ENCODE measurements at places on chromosomes 12 and 14.

DNA sequence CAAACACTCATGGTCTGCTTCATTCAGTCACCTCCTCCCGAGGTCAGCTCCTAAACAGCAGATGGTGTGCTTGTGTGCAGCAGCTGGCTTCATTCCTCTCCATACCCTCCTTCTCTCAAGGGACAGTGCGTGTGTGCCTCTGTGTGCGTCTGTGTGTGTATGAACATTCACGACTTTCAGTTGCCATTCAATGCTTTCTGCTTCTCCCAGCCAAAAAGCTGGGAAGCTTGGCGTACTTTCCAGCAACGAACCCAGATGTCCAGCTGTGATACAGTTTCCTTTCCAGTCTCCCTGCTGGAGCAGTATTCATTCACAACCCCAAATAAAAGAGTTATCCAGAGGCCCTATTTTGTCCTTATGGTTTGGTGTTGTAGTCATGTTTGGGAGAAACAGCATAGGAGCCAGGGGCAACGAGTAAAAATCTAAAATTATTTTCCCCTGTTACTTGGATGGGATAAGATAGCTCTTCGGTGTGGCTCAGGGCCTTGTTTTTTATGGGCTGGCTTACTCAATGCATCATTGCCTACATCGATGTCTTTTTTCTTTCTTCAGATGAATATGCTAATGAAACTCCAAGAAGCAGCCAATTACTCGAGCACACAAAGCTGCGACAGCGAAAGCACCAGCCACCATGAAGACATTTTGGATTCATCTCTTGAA lies 379.3 kb downstream of the NAV3 start:
- no peak for DNase-seq

DNA sequence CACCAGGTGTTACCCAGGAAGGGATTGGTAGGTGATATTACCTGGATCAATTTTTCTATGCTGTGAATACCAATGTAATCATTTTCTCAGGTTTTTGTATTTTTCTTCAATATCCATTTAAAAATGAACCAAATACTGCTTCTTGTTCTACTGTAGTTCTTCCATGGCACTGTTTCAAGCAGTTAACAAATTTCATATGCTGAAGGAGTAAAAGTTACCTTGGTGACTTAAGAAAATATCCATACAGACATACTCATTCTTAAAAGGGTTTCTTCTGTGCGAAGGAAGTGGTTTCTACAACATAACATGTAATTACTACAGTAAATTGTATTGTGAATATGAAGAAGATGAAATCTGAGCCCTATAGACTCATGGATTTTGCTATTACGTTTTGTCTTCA lies 222.5 kb downstream of the TMEM117 start:
- no peak for DNase-seq

- no peak for DNase-seq
Measured at GRCh38 chr14:22607291-22607690, 9.2 kb downstream of the ABHD4 start.

- DNase-seq = no peak
Measured at GRCh38 chr12:1928439-1929121, 10.1 kb upstream of the CACNA2D4 start.

DNA sequence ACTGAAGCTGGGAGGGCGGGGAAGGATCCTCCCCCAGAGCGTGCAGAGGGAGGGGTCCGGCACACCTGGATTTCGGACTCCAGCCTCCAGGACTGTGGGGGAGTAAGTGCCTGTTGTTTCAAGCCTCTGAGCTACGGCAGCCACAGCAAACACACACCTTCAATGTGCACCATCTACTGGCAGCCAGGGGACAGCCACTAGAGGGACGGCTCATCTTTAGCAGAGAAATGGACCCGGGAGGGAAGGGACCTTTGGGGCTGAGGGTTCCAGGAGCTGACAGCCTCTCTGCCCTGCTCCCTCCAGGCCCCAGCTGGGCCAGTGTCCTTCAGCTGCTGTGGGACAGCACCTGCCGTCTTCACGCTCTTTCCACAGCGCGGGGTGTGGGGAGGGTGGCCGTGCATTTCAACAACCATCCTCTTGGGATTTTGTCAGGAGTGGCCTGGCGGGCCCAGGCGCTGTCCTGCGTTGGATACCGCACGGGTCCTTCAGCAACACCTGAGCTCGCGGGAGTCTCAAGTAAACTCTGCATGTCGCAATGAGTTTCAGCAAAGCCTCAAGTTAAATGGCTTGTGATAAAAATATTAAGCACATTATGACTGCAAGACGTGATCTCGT lies 209.2 kb upstream of the C14orf180 start:
- DNase-seq = no peak

DNA sequence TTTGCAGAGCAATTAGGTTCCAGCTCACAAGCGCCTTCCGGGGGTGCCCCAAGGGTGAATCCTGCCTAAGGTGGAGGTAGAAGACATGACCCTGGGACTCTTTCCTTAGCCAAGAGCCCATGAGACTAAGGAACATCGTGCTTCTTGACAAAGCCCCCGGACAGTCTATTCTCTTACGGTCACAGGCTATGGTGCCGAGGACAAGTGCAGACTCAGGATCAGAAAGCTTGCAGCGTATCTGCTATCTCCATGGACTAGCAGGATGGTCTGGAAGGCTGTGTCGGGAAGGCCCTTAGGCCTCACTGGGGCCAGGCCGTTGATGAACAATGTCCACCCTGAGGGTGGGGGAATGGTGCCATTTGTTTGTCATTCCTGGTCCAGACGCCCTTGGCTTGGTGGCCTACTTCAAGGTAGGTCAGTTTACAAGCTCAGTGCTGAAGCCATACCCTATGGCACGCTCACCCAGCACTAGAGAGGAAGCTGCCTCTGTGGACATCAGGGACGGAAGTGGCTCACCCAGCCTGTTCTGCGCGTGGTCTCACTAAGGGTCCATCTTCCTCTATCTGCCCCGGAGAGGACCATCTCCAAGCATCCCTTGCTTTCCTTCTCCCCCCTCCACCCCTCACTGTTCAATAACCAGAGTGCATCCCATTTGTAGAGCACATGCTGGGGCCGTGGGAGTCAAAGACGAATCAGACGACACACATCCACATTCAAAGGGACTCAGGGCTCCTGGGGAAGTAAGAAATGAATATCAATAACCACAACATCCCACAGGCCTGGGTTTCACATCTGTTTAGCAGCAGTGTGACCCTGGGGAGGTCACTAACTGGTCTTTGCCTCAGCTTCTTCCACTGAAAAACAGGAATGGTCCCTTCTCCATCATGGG lies 45.0 kb upstream of the IQSEC3 start:
- DNase-seq = no peak
